ENCODE measurements at places on chromosomes 12 and 14.

DNA sequence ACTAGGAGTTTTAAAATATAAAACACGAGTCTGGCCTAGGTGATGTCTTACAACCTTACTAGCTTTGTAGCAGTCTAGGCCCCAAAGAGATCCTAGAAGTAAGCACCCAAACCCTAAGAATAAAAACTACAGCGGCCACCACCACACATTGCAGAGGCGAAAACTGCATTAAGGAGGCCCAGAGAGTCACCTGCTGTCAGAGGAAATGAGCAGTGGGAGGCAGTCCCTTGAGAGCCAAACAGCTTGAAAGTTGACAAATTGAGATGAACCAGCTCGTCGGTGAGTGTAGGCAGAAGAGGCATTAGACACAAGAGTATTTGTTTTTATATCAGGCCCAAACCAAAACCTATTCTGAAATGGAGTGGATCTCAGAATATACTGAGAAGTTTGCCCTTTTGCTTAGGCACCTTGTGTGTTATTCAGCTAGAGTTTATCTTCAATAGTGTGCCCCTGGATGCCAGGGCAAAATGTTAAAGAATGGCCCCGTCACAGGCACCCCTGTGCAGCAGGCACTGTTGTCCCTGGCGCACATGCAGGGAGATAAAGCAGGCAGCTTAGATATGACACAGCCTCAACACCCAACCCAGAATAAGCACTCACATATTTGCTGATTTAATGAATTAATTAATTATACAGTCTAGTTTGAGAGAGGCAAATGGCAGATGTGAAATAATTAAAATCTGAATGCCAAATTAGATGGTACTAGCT, 56.7 kb downstream of the TTC7B start:
- peak; percentile 38 for DNase-seq

GRCh38 chr14:98548071-98548686, 723.8 kb downstream of the BCL11B start:
- DNase-seq = no peak

DNA sequence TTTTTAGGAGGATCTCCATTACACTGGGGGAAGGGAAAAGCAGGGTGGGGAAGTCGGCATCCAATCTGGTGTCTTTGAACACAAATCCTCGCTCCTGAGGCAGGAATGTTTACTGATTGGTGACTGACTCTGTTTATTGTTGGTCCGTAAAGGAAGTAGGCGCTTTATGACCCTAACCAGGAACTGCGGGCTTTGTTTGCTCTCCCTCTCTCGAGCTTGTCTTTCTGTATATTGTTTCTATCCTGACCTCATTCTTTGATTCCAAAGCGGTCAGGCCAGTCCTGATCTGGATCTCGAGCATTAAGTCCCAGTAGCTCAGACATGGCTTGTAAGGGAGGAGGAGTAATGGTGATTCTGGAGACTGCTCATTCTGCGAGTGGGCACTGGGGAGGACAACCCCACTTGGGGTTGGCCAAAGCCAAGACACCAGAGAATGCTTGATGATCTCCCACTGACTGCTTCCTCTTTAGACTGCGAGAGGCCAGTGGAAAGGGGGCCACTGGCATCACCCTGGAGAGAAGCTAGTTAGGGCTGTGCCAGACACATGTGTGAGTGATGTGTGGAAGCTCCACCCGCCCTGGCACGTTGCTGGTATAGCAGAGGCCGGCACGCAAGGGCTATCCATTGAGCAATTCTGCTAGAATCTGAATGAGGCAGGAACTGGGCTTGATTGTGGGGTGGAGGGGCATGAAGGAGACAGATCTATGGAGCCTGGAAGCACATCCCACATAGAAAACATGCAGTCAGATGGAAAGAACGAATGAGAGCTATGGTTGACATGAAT, 194.6 kb downstream of the PAX9 start:
- no peak for DNase-seq

GRCh38 chr14:65210822-65211182, 108.5 kb upstream of the MAX start:
- DNase-seq = no peak

DNA sequence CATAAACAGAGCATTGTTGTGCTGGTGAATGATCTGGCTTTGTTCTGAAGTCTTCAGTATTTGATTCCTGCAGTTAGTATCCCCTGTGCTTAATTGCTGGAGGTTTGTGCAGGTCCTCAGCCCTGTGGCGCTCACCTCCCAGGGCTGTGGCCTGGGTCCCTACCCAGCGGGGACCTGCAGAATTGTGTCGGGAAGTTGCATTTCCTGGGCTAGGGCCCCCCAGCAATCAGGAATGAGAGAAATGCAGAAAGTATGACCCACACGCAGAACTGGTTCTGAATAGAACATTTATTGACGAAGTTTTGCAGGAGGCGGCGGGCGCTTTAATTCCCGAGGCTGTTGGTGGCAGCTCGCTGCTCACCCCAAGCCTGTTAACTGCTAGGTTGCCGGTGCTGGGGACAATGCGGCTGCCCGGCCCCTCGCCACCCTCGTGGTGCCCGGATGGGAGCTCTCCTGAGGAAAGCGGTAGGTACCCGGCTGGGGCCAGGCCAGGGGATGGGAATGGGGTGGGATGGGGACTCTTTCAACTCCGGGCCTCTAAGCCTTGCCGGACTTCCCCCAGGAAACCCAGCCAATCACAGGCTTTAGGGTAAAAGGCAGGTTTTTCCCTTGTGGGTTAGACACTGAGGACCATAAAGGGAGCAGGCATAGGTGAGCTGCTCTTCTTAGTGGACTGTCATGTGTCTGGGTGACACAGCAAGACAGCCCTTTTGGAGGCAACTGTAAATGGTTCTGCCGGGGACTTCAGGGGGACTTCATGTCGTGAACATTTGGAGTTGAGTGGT, 11.6 kb downstream of the PLEKHG3 start:
- no peak for DNase-seq

DNA sequence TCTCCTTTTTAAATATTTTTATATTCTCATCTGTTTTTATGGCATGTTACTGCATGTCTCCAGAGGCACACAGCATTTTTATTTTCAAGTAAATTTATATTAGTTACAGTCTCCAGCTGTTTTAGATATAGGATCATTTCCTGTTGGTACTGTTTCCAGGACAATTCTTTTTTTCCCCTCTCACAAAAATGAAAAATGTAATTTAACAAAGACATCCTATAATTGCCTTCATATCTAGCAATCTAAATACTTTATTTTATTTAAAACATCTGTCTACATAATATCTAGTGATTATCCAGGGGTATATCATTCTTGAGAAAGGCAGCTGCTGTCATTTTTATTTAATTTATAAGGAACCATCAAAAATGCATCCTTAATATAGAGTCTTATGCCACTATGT, 272.4 kb upstream of the NPAS3 start:
- DNase-seq = no peak

DNA sequence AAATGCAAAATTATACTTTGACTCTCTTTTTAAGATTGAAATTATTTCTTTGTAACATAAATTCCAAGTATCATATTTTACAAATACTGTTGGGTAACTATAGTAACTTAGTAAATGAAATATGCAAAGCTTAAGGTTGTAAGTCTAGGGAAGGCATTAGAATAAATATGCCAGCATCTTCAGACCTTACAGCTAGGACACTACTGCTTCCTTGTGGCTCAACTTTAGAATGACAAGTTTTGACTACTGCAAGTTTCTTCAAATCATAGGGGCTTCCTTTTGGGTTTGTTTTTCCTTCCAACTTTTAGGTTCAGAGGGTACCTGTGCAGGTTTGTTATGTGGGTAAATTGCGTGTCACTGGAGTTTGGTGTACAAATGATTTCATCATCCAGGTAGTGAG, 17.7 kb upstream of the ANP32D start:
- DNase-seq = peak; percentile 2

- no peak for DNase-seq
Observed at GRCh38 chr14:36301159-36301558, 19.3 kb downstream of the MBIP start.

DNA sequence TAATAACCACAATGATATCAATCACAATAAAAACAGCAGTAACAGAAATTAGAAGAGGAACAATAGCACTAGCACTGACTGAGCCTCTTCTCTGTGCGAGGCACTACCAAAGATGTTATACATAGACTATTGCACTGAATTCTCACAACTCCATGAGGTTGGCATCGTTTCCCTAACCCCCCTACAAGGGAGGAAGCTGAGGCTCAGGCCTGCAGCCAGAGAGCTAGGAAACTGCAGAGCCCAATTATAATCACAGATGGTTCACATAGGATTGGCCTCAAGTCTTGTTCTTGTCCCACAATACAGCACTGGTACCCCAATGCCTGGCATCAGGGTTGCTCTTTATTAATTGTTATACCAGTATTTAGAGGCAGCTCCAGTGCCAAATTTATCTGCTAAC, 278.0 kb downstream of the CEP128 start:
- no peak for DNase-seq

GRCh38 chr12:76018111-76018510, 13.5 kb downstream of the PHLDA1 start:
- DNase-seq = peak; percentile 45

- DNase-seq = no peak
Observed at GRCh38 chr14:99517643-99518381, 36.6 kb downstream of the CCNK start.

- DNase-seq = no peak
Observed at GRCh38 chr12:50394469-50395029, 1.9 kb downstream of the FAM186A start.

GRCh38 chr12:70605976-70606375, 31.3 kb downstream of the PTPRB start:
- no peak for DNase-seq

Measured in brain (organoid and tissue), 16 donors.